NCI-H2107 (cell line): ENCODE measurements at places on chromosomes 5 and 9.

GRCh38 chr5:223791-224190 lies 5.7 kb downstream of the SDHA start:
- DNase-seq: no peak

GRCh38 chr5:142070734-142071133 lies 37.8 kb upstream of the NDFIP1 start:
- no peak for DNase-seq

DNA sequence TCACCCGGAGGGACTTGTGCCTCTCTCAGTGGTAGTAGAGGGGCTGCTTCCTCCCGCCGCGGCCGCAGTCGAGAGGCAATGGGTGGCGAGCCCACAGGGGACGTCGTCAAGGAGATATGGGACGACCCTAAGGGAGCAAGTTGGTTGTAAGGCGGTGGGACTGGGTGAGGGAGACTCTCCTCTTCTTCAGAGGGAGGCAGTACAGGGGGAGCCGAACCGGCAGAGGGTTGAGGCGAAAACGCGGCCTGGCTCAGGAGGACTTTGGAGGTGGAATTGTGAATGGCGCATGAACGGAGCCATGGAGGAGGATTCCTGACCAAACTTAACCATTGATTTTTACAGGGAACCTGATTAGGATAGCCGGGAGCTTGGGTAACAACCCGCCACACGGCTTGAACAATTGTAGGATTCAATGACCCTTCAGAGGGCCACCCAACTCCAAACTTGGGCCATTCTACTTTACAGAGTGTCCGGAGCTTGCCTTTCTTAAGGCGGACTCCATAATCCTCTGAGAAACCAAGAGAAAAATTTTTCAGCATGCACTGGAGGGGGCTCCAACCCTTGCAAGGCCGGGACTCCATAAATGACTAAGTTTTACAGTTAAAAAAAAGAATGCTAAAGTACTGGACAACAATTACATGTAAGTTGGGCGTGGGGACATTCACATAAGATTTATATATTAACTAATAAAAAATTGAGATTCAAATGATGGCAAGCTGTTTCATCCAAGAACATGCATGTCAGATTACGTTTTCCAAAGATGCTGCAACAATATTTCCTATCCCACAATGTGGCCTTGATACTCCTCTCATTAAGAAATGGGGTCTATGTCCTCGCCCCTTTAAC lies 19.4 kb upstream of the RHOBTB3 start:
- DNase-seq: no peak

GRCh38 chr5:106827061-106827460 lies 843.7 kb downstream of the EFNA5 start:
- DNase-seq: no peak

DNA sequence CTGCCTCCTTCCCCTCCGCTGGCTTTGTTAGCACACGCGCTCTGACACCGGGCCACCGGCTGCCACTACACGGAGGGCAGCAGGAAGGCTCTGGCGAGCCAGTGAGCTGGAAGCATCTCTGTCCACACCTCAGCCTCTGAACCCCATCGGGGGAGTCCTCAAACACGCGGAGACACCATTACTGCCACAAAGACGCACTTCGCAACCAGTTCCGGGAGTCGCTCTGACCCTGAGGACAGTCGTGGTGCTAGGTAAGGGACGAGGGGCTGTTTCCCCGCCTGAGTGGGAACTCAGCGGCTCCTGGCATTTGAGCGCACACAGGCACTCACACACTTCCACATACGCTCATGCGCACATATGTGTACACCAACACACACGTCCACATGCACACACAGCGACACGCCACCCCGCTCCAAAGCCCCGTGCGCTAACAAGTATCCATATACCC lies 160.0 kb downstream of the C9orf152 start:
- DNase-seq: no peak

- no peak for DNase-seq
These were observed 2.0 kb upstream of the KDM3B start for GRCh38 chr5:138350563-138350890.

- DNase-seq: no peak
These were observed 69.7 kb downstream of the SVEP1 start for GRCh38 chr9:110509792-110510191.

- DNase-seq: no peak
These were observed 12.9 kb downstream of the CXCL14 start for GRCh38 chr5:135565725-135566421.

GRCh38 chr5:29983528-29984155 lies 1209.8 kb upstream of the CDH6 start:
- no peak for DNase-seq

DNA sequence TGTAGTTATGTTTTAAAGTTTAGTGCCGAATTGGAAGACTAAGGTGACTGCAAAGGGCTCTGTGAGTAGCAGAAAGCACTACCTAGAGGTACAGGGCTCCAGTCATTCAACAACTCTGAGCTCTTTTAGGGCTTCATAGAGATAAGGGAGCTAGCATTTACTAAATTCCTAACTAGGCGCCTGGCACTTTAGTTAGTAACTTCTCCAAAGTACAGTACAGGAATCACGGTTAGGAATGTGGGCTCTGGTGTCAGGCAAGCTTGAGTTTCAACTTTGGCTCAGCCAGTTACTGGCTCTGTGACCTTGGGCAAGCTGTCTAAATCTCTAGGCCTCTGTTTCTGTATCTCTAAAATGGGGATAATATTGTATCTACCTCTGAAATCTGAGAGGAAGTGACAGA lies 115.3 kb downstream of the SLIT3 start:
- no peak for DNase-seq

- no peak for DNase-seq
These were observed 19.5 kb upstream of the ARAP3 start for GRCh38 chr5:141701360-141702119.

- DNase-seq: no peak
These were observed 31.1 kb upstream of the IQGAP2 start for GRCh38 chr5:76371960-76372322.

GRCh38 chr9:27787891-27788290 lies 214.6 kb upstream of the C9orf72 start:
- no peak for DNase-seq

DNA sequence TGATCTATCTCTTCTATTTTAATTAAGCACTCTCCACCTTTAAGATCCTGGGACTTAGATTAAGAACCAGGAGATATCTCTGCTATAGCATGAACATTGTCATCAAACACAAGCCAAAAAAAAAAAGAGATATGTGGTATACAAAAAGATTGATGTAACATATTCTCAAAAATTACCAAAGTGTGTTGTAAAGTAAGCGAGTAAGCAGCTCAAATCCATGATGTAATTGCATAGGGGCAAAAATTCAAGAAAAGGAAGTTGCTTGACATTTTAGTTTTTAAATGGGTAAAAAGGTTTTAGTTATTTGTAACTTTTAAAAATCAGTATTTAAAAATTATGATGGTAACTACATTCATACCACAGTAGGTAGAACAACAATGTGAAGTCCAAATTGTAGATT lies 40.7 kb downstream of the CNTRL start:
- no peak for DNase-seq

GRCh38 chr5:175713930-175714329 lies 56.1 kb downstream of the HRH2 start:
- no peak for DNase-seq

GRCh38 chr9:4669890-4670289 lies 3.6 kb upstream of the SPATA6L start:
- no peak for DNase-seq

- DNase-seq: no peak
These were observed 560.7 kb downstream of the HTR1A start for GRCh38 chr5:63401436-63402046.

GRCh38 chr5:81922854-81923279 lies 49.0 kb upstream of the ATG10 start:
- no peak for DNase-seq

- DNase-seq: no peak
These were observed 103.3 kb upstream of the ADAMTS19 start for GRCh38 chr5:129356846-129357245.

DNA sequence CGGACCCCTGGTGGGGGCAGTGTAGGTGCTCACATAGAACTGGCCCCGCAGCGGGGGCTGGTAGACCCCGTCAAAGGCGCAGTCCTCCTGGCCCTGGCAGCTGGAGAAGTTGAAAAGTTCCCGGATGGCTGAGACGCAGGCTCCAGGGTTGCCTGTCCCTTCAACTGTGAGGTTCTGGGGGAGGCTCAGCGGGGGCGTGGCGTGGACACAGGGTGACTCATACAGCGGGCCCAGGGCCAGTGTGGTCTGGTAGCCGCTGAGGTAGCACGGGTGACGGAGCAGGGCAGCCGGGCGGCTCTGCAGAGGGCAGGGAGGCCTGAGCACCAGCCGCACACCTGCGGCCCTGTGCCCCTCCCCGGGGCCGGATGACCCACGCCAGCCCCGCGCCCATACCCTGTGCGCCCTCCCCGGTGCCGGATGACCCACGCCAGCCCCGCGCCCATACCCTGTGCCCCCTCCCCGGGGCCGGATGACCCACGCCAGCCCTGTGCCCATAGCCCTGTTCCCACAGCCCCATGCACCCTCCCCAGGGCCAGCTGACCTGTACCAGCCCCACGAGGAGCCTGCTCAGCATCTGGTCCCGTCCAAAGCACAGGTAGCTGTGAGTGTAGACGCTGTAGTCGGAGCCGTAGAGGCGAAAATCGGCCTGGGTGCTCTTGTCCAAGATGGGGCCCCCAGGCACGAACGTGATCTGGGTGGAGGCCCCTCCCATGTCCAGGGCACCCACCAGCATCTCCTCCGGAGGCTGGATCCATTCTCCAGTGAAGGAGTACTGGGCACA lies 5.0 kb downstream of the ENTPD8 start:
- DNase-seq: no peak

DNA sequence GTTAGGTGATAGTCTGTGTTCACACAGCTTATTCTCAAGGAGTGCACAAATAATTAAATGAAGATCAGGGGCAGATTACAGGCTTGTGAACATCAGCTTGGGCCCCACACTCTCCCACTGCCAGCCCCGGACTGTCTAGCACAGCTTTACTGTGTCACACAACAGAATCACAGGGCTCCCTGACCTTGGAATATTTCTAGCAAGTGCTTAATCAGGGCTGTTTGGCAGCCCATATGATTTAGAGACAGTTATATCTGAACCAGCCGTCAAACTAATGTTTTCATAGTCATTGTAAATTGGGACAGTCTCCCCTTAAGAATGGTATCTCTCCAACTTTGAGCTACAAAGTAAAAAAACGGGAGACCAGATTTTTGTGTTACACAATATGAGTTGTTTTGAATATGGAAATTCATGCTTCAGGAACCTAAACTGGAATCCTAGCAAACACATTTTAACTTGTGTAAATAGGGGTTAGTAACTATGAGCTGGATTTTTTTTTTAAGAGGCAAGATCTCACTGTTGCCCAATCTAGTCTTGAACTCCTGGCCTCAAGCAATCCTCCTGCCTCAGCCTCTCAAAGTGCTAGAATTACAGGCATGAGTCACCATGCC lies 517.6 kb downstream of the BNC2 start:
- DNase-seq: no peak

DNA sequence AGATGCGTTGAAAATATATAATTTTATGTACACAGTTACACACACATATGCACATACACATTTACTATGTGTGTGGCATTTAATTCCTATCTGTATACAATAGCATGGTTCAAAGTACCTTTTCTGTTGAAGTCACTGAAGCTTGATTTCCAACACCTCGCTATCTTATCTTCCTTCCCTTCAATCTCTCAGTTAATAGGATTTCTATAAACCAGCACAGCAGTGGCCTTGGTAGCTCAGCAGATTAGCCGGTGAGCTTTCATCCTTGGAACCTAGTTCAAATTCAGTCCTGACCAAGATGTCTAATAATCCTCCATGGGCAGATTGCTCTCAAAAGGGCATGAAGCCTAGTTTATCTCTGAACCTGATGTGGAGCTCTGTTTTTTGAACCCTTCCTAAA lies 2389.5 kb downstream of the MAT2B start:
- DNase-seq: no peak

- no peak for DNase-seq
These were observed 36.3 kb downstream of the ADAMTS19 start for GRCh38 chr5:129496421-129496820.

- no peak for DNase-seq
These were observed 501.5 kb downstream of the DMAC1 start for GRCh38 chr9:7298123-7298522.

GRCh38 chr9:21904371-21904770 lies 89.8 kb downstream of the CDKN2A start:
- DNase-seq: no peak

- no peak for DNase-seq
These were observed 51.2 kb upstream of the ARRDC3 start for GRCh38 chr5:91434348-91434747.

GRCh38 chr9:95771556-95772246 lies 103.8 kb upstream of the ERCC6L2 start:
- no peak for DNase-seq

GRCh38 chr5:101102506-101102905 lies 199.4 kb upstream of the ST8SIA4 start:
- DNase-seq: no peak

- DNase-seq: no peak
These were observed 51.6 kb downstream of the AHRR start for GRCh38 chr5:372996-373709.

DNA sequence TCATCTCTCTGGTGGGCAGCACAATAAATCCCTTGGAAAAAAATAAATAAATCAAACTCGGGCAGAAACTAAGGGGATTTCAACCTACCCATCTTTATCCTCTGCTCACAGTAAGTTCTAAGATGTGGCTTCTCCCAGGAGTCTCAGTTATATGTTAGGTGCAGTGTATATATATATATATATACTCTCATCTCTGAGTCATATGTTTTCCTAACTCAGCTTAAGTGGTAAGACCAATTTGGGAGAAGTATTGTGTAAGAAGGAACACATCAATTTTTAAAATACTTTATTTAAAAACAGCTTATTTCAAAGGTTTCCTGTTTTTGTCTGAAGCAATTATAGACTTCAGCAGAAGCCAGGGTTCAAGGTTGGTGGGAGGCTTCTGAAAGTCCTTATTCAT lies 20.3 kb upstream of the OSMR start:
- DNase-seq: no peak

DNA sequence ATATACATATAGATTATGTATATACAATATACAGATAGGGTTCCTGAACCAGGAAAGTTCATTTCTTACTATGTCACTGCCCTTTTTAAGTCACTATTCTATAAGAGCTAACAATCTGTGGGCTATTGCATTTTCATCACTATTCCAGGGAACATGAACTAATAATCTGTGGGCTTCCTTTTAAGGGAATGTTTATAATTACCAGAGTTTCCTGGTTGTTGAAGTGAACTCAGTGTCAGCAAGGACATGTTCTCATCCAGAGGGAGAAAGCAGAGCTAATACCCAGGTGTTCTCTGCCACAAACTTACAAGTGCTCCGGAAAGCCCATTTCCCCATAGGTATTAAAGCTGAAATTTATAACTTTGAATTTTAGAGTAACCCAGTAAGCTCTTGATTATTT lies 69.6 kb downstream of the CWC27 start:
- no peak for DNase-seq

GRCh38 chr9:755454-756381 lies 85.8 kb upstream of the DMRT1 start:
- no peak for DNase-seq
